Activated CD4-positive, alpha-beta T cell treated with anti-CD3 and anti-CD28 coated beads, Interleukin-2, amount 10 ng/mL, durations not matched to agents 24 days and 14 days (primary cell): ENCODE measurements at places on chromosomes 13 and 19. TPM values are rescaled to one million over a fixed set of nuclear protein-coding genes. Genes with fewer than 3 reads are reported as not detected.

Gene AP1M2
- total RNA-seq = not detected in 2 replicates

Gene CGB2
- total RNA-seq = not detected in 2 replicates

Gene CYP2A13
- total RNA-seq = not detected in 2 replicates

Gene ADGRE2
- 1.8 and 2.8 TPM in 2 replicates for total RNA-seq

Gene ATP4A
- total RNA-seq = not detected in 2 replicates

Gene NCR1
- not detected in 2 replicates for total RNA-seq

Gene FCER2
- not detected in 2 replicates for total RNA-seq

Gene KRTDAP
- not detected in 2 replicates for total RNA-seq

Gene WDR62
- 24.9 and 25.9 TPM in 2 replicates for total RNA-seq

Gene SIGLEC10
- 2.3 and 3.5 TPM in 2 replicates for total RNA-seq

Gene TMPRSS9
- total RNA-seq = 0.09 TPM in 1 of 2 replicates, not detected in the other

Gene ZNF844
- 0.59 and 0.93 TPM in 2 replicates for total RNA-seq

Gene TSC22D1
- total RNA-seq = 4.7 and 6.5 TPM in 2 replicates

Gene TMEM272
- total RNA-seq = 0.38 and 0.77 TPM in 2 replicates

Gene APOC1
- total RNA-seq = 1.8 and 2.1 TPM in 2 replicates

Gene CACNA1A
- 0.28 and 0.38 TPM in 2 replicates for total RNA-seq

Gene SCAF1
- 75.0 and 84.9 TPM in 2 replicates for total RNA-seq

Gene MEDAG
- not detected in 2 replicates for total RNA-seq

Gene KLK3
- not detected in 2 replicates for total RNA-seq

Gene IL17D
- total RNA-seq = 0.28 TPM in 1 of 2 replicates, not detected in the other

Gene ZNF266
- 24.9 and 25.3 TPM in 2 replicates for total RNA-seq

Gene KIR3DL2
- 0.47 and 0.52 TPM in 2 replicates for total RNA-seq

Gene DHRS12
- 3.2 and 3.9 TPM in 2 replicates for total RNA-seq

Gene CEACAM16
- total RNA-seq = not detected in 2 replicates

Gene FGF9
- total RNA-seq = 0.40 and 0.54 TPM in 2 replicates

Gene ZNF71
- total RNA-seq = 4.2 and 5.2 TPM in 2 replicates
